ENCODE measurements at places on chromosomes 1 and 21.

DNA sequence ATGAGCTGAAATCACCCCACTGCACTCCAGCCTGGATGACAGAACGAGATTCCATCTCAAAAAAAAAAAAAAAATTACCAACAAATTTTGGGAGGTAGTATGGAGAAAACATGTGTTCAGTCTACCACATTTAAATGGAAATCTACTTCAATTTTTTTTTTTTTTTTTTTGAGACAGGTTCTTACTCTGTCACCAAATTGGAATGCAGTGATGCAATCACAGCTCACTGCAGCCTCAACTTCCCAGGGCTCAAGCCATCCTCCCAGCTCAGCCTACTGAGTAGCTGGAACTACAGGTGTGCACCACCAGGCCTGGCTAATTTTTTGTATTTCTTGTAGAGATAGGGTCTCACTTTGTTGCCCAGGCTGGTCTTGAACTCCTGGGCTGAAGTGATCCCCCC is 82.1 kb downstream of the GFI1 start:
- no peak for DNase-seq

- DNase-seq, result no peak
Observed at GRCh38 chr1:217599154-217599553, 31.7 kb downstream of the GPATCH2 start.

DNA sequence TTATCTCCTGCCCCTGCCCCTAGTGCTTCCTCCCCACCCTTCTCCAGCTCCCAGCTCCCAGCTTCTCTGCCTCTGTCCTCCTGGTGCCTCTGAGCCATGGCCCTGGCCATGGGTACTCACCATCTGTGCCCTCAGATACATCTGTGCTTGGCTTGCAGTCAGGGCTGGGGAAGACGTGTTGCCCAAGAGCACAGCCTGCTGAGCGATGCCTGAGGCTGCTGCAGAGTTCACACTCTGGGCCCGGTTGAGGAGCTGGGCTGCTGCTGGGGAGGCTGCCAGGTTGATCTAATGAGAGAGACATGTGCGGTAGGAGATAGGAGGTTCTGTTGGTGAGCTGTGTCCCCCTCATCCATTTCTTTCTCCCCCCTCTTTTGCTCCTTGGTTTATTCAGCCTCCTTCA is 49.4 kb upstream of the A3GALT2 start:
- peak; percentile 77 for DNase-seq

GRCh38 chr1:14800014-14800413 is 201.5 kb downstream of the KAZN start:
- DNase-seq, result no peak

DNA sequence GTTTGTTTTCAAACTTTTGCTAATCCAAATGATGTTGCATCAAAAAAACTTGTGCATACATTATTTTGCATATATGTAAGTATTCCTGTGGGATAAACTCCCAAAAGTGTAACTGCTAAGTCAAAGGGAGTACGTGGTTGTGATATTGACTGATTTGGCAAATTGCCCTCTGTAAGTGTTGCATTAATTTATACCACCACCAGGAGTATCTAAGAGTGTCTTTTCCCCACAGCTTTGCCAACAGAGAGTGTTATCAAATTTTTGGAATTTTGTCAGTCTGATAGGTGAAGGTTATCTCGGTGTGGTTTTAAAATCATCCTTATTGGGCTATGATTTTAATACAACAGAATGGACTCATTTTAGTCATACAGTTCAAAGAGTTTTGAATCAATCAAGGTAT is 30.1 kb upstream of the PARP1 start:
- DNase-seq, result no peak

DNA sequence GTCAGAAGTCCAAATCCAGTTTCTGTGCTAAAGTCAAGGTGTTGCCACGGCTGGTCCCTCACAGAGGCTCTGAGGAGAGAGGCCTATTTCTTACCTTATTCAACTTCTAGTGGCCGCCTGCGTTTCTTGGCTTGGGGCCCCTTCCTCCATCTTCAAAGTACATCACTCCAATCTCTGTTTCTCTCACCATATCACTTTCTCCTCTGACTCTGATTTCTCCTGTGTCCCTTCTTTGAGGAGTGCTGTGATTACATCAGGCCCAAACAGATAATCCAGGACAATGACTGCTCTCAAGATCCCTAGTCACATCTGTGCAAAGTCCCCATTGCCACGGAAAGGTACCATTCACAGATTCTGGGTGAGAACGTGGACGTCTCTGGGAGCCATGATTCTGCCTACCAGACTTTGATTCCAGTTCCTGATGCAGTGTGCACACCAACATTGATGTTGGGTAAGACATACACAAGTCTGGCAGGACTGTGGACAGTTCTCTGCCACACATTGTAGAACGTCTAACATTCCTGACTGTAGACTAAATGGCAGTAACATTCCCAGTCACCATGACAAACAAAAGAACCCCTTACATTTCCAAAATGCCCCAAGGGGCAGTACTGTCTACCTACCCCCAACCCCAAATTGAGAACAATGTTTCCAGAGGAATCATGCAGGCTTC is 43.0 kb upstream of the ITPKB start:
- no peak for DNase-seq

- no peak for DNase-seq
Observed at GRCh38 chr1:219778793-219779369, 149.5 kb downstream of the SLC30A10 start.

DNA sequence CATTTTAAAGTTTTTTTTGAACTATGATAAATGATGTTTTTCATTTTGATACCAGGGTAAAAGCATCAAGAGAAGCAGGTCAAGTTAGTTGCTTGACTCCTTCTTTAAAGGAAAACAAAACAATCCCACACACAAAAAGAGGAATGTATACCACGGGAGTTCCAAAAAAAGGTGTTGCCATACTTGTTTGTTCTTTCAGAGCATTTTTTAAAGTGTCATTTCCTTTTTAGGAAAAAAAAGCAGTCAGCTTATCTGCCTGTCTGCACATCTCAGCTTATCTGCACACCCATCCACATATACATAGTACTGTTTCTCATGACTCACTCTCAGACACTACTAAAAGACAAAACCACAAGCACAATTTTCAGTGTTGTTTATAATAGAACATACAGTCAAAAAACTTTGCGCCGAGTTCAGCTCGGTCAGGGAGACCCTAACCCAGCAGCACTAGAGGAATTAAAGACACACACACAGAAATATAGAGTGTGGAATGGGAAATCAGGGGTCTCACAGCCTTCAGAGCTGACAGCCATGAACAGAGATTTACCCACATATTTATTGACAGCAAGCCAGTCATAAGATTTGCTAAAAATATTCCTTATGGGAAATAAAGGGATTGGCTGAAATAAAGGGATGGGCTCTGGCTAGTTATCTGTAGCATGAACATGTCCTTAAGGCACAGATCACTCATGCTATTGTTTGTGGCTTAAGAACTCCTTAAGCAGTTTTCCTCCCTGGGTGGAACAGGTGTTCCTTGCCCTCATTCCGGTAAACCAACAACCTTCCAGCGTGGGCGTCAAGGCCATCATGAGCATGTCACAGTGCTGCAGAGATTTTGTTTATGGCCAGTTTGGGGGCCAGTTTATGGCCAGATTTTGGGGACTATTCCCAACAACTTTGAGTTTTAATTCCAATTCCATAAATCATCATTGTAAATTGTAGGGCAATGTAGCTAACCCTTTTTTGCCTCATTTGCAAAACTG is 11.4 kb upstream of the MNDA start:
- no peak for DNase-seq

DNA sequence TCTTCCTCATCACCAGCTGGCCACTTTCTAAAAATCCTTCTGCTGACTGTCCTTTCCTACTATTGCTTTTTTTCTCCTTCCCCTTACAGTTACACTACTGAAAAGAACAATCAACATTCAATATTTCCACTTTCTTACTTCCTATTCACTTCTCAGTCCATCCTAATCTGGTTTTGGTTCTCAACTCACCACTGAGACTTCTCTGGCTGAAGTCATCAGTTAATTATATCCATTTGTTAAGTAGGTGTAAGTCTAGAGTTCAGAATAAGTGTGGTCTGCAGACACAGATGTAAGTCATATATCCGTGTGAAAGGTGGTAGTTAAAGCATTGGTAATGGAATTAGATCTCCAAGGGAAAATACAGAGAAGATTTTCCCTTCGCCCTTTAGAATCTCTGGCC is 21.4 kb downstream of the PEA15 start:
- no peak for DNase-seq

GRCh38 chr1:3443807-3444206 is 10.7 kb upstream of the ARHGEF16 start:
- no peak for DNase-seq

GRCh38 chr1:172442843-172443565 is 865 bp downstream of the PIGC start:
- DNase-seq, result no peak

- DNase-seq, result no peak
Observed at GRCh38 chr1:242731446-242731845, 206.9 kb upstream of the PLD5 start.

GRCh38 chr1:15742339-15742801 is at the start of gene TMEM82:
TSS of gene TMEM82 (plus strand) at chr1:15742499. CDS start at chr1:15742560, 61 bp downstream.
- DNase-seq, result no peak

- no peak for DNase-seq
Observed at GRCh38 chr1:36320767-36321118, 2.7 kb downstream of the EVA1B start.

- no peak for DNase-seq
Observed at GRCh38 chr1:115647507-115647906, 5.7 kb downstream of the VANGL1 start.

GRCh38 chr1:193471981-193472380 is 285.6 kb upstream of the B3GALT2 start:
- no peak for DNase-seq

GRCh38 chr21:36184545-36184944 is 27.9 kb downstream of the DOP1B start:
- DNase-seq, result peak; percentile 60

- peak; percentile 54 for DNase-seq
Observed at GRCh38 chr1:39657923-39658485, 13.9 kb downstream of the NT5C1A start.

- no peak for DNase-seq
Observed at GRCh38 chr1:212035835-212036605, 472 bp downstream of the DTL start.

DNA sequence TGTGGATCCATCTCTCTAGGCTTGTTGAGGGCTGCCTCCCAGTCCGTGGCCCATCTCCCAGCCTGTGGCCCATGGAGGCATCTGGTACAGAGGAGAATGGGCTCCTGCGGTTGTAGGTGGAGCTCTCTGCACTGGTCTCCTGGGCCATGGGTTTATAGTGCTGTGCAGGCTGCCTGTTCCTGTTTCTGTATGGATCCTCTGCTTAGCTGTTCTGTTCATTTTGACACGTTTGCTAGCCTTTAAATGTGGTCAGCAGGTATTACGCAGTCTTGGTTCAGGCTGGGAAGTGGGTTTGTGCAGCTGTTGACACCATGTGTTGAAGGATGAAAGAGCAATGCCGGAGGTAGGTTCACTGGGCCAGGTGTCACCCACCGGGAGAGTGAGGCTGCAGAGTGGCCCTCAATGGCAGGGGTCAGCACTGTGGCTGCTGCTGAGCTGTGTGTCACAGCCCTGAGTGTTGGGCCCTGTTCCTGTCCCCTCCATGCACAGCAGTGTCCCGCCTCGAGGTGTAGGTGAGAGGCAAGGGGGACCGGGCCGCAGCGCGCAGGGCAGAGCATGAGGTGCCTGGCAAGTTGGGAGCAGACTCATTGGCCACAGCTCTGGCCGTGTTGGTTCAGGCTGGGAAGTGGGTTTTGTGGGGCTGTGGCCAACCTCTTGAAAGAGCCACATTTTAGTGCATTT is 39.0 kb downstream of the SNAP47 start:
- no peak for DNase-seq

GRCh38 chr1:84271441-84272151 is 29.9 kb upstream of the SAMD13 start:
- no peak for DNase-seq

GRCh38 chr21:44349416-44349846 is 4.0 kb upstream of the TRPM2 start:
- no peak for DNase-seq

DNA sequence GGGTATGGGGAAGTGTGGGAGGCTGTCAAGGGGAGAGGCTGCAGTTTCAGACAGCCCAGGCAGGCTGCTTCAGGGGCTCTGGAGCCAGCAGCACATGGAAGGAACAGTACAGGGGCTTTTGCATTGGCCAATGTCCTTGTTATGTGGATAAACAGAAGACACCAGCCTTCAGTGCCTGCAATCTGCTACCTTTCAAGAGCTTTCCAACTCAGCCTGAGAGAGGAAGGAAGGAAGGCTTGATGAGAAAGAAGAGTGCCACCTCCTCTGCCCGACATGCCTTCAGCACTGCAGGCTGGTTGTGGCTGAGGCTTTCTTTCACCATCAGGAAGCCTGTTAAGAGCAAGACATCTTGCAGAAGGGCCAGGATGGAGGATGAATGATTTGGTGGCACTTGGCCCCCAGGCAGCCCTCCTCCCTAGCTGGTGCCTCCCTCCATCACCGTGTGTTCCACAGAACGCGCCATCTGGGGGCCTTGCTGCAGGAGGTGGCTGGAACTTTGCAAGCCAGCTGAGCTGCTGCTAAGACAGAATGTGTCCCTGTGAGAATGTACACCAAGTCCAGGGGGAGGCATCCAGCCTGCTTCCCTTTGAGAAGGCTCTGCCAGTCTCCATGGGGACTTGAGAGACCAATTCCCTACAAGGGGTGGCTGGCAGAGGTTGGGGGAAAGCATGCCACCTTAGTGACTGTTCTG is 372.4 kb upstream of the PROX1 start:
- peak; percentile 75 for DNase-seq

GRCh38 chr21:31505975-31506374 is 153.5 kb upstream of the SOD1 start:
- DNase-seq, result peak; percentile 15

DNA sequence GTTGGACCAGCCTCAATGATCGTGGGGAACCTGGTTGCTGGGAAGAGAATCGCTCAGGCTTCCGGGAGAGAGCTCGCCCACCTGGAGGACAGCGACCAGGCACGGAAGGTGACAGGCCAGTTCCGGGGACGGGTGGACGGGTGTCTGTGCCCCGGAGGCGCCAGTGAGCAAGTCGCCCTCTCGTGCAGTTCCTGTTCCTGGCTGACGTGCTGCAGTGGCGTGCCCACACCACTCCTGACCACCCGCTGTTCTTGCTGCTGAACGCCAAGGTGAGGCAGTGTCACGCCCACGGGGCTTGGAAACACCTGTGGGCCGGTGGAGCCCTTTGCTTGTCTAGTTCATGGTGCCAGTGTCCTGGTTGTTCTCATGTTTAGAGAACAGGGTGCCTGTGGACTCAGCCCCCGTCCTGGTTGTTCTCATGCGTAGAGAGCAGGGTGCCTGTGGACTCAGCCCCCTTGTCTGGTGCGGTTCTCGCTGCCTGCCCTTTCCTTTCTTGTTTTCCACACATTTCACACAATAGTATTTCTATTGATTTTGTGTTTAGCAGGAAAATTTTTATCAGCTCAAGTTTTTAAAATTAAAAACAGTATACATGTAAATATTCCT is 53.1 kb downstream of the S100B start:
- DNase-seq, result no peak

DNA sequence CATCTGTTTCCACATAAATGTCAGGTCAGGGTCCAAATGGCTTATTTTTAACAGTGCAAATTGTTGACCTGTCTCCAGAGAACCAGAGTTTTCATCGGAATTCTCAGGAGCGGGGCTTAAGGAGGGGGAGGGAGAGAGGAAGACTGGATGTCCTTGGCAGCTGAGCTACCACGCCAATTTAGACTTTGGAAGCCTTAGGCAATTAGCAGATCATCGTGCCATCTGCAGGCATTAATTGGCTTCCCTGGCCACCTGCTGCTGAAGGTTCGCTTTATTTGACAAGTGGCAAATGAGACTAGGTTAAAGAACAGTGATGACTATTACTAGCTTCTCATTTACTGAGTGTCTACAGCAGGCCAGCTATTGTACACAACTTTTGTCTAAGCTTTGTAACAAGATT is 43.7 kb downstream of the HLX start:
- DNase-seq, result peak; percentile 70

- no peak for DNase-seq
Observed at GRCh38 chr1:54153535-54154439, 987 bp upstream of the CDCP2 start.

GRCh38 chr1:60751306-60751705 is 331.1 kb upstream of the NFIA start:
- DNase-seq, result no peak
